ENCODE measurements at places on chromosomes 5 and 9. TPM values are rescaled to one million over a fixed set of nuclear protein-coding genes. Genes with fewer than 3 reads are reported as not detected.

GRCh38 chr9:97470076-97470475 lies 31.4 kb upstream of the TMOD1 start:
- no peak for DNase-seq

- DNase-seq = no peak
Observed at GRCh38 chr5:108257996-108258395, 123.9 kb downstream of the FBXL17 start.

Gene SNCAIP
- 10.2 TPM for total RNA-seq

Gene TMEM171
- not detected for total RNA-seq

Gene ADAM19
- total RNA-seq = 11.3 TPM

DNA sequence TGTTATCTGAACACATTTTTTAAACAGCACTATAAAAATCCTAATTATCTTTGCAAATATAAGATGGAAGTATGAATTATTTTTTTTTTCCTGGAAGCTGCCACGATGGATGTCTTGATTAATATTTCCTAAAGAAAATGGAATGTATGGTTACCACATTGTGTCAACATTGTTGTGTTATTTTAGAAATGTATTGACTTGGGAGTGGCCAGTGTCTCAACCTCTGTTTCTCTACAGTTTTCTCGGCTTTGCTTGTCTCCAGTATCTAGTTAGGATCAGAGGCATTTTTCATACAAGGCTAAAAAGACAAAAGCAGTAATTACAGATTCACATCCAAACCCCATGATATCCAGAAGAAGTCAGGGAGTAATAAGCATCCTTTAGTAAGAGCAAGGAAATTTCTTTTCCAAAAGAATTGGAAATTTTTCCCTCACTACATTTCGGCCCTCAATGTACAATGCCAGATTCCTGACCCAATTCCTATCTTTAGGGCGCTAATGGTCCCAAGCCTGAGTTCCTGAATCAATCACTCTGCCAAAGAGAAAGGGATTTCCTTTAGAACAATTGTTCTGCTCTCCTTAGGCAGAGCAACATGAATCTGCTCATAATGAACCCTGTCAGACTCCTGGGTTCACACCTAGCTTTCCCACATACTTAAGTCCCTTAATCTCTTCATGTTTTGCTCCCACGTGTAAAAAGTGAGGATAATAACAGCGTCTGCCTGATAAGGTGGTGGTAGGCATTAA lies 111.7 kb downstream of the EDIL3 start:
- no peak for DNase-seq

Data from neural crest cell (in vitro differentiated cells).